ENCODE measurements at places on chromosomes 13 and 19.
A peak's percentile ranks its signal among the peaks of the same experiment; 100 is the strongest.

DNA sequence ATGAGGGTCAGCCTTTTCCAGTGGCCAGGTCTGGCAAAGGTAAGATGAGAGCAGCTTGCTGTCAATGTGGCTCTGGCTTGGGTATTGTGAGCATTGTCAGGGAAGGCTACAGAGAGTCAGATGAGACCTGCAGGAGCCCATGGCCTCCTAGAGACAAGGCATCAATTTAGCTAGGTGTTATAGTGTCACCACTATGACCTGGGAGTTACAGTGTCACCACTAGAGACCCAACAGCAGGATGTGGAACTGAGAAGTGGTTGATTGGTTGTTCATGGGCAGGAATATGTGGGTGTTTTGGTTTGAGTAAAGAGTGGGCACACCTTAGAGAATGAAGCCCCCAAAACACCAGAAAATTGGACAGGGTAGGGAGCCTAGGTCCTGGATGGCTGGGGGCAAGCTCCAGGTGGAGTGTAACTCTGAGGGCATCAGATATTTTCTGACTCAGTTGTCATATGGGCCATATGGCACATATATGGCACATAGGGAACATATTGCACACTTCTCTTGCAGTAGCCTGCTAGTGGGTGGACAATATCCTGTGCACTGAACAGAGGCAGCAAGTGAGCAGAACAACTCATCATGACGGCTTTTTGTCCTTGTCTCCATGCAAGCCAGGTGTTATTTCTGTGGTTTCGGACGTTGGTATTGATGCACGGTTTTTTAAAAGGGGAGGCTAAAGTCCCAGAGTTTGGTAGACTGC is 46.3 kb upstream of the CEACAM21 start:
- no peak for DNase-seq

GRCh38 chr13:71255633-71256032 is 611.4 kb downstream of the DACH1 start:
- DNase-seq, result no peak

DNA sequence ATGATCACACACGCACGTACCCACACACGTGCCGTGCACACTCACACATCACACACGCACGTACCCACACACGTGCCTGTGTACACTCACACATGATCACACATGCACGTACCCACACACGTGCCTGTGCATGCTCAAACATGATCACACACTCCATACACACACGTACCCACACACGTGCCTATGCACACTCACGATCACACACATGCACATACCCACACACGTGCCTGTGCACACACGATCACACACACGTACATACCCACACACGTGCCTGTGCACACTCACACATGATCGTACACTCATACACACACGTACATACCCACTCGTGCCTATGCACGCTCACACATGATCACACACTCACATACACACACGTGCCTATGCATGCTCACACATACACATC is 86.8 kb downstream of the RAB20 start:
- DNase-seq, result no peak

- DNase-seq, result no peak
Observed at GRCh38 chr13:48334534-48335127, 31.1 kb downstream of the RB1 start.

GRCh38 chr19:35756377-35757230 is at the start of gene HSPB6:
HSPB6 (minus strand) TSS chr19:35757029; CDS start chr19:35757008, 21 bp downstream.
- DNase-seq, result no peak

DNA sequence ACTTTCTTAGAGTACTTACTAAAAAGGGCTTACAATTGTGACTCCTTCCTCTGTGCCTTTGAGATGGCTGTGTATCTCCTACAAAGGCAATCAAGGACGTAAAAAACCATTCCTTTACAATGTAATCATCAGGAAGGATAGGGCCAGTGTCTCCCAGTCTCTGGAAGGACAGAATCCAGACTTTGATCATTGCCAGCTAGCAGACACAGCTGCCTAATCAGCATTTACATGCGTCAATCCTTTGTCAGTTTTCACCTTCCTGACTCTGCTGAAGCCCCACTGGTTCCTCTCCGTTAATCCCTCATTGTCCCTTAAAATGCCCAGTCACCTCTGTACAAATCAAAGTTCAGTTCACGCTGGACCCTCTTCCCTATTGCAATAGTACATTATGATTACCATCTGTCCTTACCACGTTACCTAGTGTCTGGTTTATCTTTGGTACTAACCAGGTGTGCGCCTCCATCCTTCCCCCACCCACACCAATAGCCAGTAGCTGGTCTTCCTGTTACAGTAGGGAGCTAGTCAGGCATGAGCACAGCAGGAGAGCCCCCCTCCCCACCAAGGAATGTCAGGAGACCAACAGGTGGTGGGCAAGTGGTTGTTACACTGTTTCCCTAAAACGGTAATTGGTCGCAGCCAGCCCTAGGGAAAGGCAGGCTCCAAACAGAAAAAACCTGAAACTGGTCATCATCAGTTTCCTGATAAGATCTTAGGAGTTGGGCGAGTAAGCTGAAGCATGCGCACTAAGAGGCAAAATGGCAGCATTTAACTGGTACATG is 49.7 kb downstream of the TGDS start:
- no peak for DNase-seq

GRCh38 chr19:15180451-15181390 is 20.1 kb downstream of the NOTCH3 start:
- no peak for DNase-seq

GRCh38 chr19:29812080-29812880 is 489 bp downstream of the CCNE1 start:
- no peak for DNase-seq

DNA sequence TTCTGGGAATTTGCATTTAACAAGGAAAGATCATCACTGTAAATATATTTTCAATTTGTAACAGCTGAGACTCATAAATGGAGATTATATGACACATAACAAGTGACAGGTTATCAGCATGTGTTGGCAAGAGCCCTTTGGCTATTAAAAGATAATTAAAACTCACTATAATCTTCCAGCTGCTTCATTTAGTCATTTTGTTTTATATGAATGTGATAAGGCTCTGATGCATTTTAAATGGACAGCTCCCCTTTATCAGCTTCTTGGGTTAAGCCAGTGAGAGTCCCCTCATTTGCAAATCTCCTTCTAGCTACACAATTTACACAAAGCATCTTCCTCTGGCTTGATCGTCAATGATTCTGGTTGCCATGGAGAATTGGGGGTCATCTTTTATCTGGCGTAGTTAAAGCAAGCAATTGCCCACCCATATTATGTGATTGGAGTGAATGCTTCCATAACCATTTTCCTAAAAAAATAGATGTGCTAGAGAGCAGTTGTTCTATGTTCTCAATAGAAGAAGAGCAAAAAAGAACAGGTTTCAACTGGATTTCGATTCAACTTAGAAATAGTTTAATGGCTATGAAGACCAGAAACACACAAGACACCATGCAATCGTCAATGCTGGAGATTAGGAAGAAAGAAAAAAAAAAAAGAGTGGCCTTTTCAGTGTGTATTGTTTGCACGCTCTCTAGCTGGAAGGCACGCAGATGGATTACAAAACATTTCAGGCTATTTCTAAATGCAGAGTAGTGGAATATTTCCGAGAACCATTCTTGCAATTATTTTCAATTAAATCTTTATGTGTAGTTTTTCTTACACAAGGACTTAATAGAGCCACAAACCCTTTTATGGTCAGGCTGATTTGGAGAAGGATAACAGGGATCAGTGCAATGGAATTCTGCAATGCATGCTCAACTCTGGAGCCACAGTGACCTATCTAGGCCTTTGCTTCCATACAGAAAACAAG is 27.4 kb downstream of the STARD13 start:
- no peak for DNase-seq

DNA sequence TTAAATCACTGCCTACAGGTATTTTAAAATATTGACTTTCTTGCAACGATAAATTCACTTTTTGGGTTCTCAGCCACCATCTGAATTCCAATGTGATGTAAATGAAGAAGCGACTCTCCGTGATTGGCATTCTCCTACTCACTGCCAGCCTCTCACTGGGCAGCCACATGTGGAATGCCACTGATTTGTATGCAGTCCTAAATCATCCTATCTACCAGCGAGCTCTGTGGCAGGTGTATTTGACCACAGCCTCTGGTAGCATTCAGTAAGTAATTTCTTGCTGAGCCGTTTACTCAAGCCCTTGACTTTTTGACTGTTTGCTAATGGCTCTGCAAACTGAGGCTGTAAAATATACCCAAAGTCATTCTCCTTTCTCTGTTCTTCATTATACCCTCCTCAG is 559.0 kb upstream of the SLC10A2 start:
- no peak for DNase-seq

- no peak for DNase-seq
Observed at GRCh38 chr19:51324167-51324481, 12.7 kb downstream of the IGLON5 start.

DNA sequence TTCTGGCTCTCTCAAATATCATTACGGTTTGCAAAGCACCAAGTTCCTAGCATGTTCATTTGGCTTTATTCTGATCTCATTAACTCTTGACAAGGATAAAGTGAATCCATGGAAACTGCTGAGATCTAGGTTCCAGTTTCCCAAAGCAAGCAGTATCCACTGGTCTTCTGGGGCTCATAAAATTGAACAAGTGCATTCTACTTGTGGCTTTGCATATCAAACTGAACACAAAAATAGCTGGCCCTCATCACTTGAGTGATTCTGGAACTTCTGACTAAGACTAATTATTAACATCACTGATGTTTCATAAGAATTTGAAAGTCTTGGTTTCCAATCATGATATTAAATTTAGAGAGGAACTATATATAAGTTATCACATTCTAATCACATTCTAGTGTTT is 6.3 kb upstream of the KCTD12 start:
- no peak for DNase-seq

DNA sequence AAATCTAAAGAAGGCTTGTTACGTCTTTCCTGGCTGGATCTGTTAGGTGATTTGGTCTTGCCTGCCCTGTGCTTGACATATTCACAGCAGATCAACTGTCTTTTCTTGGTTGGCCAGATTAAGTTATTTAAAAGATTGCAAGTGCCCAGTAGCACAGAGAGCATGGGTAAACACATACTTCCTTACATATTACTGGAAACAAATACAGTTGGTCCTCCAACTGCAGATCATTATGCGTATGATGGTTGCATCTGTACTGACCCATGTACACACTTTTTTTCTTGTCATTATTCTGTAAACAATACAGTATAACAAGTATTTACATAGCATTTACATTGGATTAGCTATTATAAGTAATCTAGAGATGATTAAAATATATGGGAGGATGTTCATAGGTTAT is 9.2 kb upstream of the MPHOSPH8 start:
- no peak for DNase-seq

DNA sequence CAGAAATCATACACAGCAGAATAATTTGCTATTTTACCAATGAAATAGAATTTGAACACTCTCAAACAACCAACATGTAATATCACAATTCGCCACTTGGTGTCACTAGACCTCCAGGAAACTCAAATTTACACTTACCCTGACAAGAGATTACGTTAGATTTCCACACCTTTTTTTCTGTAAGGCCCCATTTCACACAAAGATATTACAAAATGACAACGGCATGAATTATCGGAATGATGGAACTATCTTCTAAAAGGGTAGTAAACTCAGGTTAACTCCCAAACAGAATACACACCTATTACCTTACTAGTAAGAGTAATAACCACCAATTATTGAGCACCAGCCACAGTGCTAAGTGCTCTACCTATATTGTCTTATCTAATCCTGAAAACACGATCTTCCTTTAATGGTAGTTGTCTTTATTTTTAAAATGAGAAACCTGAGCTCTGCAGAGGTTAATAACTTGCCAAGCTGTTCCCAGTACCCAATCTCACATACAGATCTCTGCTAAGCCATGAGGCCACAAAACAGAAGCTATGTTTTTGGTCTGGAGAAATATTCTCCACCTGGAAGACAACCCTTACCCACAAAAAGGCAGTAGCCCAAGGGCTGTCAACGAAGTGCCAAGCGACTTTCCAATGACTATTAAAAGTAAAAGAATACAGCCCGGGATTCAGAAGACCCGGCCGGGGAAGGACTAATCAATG is 152.4 kb downstream of the DCLK1 start:
- peak; percentile 55 for DNase-seq

DNA sequence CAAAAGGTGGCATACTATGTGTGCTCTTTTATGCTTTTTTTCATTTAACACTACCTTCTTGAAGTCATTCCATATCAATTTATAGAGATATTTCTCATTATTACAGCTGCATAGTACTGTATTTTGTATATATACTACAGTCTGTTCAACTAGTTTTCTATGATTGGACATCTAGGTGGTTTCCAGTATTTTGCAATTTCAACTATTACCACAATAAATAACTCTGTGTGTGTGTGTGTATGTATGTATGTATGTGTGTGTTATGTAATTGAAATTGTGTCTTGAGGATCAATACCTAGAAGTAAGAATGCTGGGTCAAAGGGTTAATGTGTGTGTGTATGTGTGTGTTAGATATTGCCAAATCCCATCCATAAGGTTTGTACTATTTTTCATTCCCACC is 7.0 kb downstream of the LPAR6 start:
- DNase-seq, result no peak

DNA sequence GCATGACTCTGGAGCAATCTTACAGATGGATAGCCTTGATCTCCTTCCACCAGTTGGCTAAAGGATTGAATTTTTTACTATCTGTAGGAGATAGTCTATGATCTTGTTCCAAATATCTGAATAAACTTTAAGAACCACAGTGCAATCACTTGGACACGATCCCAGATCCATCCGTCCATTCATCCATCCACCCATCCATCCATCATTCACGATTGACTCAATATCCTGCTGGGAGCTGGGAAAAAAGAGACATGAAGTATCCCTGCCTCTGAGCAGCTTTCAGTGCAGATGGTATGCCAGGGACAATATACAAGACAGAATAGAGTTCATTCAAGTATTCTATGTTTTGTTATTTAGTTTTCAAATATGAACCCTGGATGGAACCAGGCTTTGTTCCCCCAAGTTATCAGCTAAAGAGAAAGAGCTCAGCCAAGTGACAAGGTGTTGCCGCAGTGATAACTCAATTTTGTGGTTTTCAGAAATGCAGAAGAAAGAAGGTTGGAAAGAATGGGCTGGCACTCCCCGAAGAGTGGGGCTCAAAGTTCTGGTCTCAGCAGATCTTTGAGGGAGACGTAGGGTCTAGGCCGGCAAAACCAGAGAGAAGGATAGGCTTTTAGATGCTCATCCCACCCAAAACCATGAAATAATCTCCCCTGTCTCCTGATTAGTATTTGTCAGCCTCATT is 66.3 kb downstream of the IRS2 start:
- no peak for DNase-seq

- no peak for DNase-seq
Observed at GRCh38 chr13:30978981-30979956, 46.8 kb downstream of the TEX26 start.

- DNase-seq, result no peak
Observed at GRCh38 chr19:39384839-39385568, 5.9 kb downstream of the PAF1 start.

- no peak for DNase-seq
Observed at GRCh38 chr13:102354011-102354410, 47.8 kb downstream of the FGF14 start.

- no peak for DNase-seq
Observed at GRCh38 chr13:106373989-106374572, 161.4 kb downstream of the EFNB2 start.
